ENCODE measurements at places on chromosomes 7 and 10.
A peak's percentile ranks its signal among the peaks of the same experiment; 100 is the strongest.

DNA sequence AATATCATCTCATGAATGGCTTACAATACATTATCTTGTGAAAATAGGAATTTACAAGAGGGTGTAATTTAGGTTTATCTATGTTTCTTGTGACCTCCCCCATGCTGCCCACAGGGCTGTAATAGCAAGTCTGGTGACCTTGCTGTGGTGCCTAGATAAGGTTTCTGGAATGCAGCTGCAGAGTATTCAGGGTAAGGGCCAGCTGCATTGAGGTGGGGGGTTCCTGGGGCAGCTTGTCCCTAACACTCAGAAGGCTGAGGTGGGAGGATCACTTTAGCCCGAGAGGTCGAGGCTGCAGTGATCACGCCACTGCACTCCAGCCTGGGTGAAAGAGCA lies 5.3 kb upstream of the DHTKD1 start:
- DNase-seq = no peak

DNA sequence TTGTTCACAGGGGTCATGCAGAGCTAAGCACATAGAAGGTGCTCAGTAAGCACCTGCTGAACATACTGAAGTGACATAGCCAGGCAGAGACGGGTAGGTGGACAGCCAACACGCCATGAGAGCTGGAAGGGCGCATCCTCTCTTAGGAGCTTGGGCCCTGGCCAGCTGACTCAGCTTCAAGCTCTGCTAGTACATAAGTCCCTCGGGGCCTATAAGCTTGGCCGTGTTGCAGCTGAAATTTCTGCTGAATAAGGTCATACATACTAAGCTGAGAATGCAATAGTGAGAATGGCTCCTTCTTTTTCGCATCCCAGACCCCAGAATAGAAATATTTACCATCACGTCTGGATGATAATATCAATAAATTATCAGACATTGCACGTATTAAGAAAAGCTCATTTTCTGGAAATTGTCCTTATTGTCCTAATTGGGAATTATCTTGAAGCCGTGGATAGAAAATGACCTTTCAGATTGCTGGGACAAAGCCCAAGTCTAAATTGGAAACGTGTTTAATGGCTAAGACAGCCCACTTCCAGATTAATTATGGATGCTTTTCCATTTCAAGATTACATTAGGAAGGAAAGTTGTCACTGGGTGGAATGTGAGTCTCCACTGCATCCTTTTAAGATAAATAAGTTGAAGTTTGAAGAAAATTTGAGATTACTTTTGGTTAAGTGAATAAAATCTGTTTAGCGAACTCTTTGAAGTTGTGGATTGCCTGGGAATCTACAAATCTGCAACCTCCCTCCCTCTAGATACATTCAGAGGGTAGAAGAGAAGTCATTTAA lies 287.1 kb upstream of the C7orf33 start:
- DNase-seq = no peak

GRCh38 chr7:156612930-156613329 lies 27.6 kb upstream of the RNF32 start:
- DNase-seq = peak; percentile 75

DNA sequence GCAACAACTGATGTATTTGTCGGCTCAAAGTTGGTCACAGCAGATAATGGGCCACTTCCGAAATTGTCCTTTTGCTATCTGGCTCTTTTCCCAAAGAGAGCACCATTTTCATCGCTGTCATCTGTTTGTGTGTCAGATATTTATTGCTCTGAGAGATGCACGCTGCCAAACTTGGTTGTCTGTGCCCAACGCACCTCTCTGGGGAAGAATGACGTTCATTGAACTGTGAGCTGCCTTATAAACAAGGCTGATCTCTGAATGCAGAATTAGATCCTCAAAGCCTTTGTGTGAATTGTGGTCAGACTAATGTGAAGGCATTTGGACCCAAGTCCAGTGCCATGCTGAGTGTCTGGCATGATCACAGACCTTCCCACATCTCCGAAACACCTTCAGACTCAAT lies 174.7 kb upstream of the LYZL1 start:
- no peak for DNase-seq

GRCh38 chr7:55223023-55223422 lies 142.1 kb upstream of the LANCL2 start:
- DNase-seq = no peak

DNA sequence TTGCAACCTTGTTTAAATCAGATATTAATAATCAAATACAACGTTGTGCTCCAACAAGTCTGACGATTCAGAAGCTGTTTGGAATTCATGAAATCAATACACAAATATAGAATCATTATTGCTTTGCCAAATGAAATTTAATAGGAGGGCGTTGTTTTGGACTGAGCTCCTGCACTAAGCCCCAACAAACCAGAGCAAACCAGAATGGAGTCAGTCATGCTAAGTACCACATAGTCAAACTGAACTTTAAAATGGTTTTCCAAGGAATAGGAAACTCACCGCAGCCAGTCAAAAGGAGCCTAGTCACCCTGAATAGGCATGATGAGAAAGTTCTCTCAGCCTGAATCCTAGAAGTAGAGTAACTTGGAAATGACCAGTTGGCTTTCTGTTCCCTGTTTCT lies 53.7 kb downstream of the HACD1 start:
- DNase-seq = no peak

- DNase-seq = no peak
These were observed 57.8 kb downstream of the TBXAS1 start for GRCh38 chr7:139886899-139887298.

DNA sequence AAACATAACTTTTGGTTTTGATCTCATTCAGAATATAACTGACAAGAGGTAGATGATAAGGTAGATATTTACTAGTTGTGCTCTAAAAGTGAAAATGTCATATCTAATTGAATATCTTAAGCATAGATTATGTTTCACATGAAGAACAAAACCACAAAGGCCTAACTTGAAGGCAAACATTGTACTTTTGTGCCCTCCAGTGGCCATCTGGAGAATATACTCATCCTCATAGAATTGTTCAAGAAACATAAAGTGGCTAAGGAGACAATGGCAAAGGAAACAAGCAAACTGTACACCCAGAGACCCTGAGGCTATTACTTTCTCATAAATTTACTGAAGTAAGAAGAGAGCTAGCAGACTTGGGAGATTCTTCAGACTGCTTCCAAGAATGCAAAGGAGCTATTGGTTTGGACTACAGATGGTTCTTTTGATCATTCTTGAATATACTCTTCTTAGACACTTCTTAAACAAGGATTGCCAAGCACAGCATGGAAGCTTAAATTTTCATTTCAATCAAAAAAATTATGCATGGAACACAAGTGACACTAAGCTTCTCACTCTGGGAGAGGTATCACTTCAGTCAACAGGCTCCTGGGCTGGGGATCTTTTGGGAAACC lies 98.2 kb upstream of the DKK1 start:
- no peak for DNase-seq

GRCh38 chr7:116932566-116932965 lies 20.7 kb upstream of the ST7 start:
- no peak for DNase-seq

- DNase-seq = no peak
These were observed 359.1 kb downstream of the CRPPA start for GRCh38 chr7:16062269-16062668.

DNA sequence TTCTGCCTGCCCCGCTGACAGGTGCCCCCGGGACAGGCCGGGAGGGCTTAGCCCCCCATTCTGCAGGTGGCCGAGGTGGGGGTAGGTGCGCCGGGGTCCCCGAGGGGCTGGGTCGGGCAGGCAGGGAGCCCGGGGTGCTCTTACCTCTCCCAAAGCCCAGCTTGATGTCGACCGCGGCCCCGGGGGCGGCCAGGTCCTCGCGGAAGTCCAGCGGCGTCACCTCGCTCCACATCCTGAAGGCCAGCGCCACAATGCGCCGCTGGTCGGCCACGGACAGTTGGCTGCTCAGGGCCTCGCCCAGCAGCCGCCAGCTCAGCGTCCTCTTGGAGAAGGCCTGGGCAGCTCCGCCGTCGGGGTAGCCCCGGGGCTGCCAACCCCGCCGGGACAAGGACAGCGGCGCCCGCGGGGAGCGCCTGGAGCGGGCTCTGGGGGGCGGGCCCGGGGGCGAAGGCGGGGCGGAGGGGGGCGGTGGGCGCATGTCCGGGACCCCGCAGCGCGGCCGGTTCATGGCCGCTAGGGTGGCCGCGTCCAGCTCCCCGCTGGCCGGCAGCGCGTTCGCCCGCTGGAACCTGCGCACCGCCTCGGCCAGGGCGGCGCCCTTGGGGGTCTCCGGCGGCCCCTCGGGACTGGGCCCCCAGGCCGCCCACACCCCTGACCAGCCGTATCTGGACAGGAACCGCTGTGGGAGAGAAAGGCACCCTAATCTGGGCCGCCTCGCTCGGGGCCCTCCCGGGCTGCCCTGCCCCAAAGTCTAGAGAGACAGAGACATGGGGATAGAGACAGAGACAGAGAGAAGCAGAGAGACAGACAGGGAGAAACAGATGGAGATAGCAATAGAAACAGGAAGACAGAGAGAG lies 1.7 kb downstream of the MMP21 start:
- no peak for DNase-seq

- no peak for DNase-seq
These were observed 272.8 kb upstream of the MKI67 start for GRCh38 chr10:128398999-128399398.

DNA sequence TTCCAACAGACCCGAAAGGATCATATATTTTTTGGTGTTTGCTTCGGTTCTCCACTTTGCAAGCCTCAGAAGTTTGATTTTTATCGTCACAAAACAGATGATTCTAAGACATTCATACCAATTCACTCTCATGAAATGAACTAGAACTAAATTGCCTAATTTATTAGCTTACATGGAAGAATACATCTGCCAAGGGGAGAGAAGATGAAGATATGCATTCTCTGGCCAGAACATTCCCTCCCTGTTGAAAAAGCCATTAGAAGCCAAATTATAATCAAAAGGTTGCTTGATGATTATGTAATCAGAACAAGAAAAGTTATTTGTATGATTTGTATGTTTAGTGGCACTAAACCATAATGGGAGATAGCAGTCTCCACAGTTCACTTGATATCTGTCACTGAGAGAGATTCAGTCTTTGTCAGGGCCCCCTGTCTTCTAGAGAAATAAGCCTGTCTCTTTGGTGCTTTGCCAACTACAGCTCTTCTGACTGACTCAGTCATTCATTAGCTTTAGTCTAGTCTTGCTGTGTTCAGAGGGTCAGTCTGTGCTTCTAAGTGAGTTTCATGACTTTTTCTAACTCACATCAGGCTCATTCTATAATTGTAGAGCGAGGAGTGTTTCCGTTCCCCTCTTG lies 95.3 kb upstream of the GNAI1 start:
- no peak for DNase-seq

DNA sequence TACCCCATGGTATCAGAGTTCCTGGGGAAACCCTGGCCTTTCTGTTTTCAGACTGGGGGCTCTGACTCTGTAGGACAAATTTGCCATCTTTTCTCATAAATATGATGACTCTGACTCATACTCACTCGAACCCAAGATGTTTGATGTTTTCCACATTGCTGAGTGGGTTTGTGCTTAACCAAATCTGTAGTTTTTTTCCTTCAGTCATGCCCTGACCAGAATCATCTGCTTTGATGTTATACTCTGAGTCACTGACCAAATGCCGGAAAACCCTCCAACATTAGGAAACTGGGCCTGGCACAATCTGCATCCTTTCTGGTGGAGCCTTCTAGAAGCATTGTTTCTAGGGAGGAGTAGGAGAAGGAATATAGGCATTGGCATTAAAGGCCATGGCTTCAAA lies 118.7 kb downstream of the C10orf105 start:
- no peak for DNase-seq

DNA sequence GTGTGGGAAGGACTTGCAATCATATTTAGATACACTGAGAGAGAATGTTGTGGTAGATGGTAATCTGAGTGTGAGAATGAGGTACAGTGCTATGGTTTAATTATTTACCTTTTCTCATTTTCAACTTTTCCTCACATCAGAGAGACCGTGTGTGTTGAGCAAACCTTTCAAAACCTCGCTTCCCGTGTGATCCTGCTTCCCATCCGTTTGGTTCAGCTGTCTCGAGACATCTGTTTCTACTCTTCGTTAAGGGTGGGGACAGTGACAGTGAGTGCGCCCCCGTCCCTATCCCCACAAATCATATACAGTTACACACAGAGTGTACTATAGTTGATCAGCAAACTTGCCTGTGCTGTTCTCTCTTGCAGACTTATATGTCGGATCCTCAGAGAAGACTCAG lies 33.0 kb upstream of the NOBOX start:
- no peak for DNase-seq

GRCh38 chr7:104795086-104795485 lies 218.9 kb upstream of the KMT2E start:
- DNase-seq = no peak

DNA sequence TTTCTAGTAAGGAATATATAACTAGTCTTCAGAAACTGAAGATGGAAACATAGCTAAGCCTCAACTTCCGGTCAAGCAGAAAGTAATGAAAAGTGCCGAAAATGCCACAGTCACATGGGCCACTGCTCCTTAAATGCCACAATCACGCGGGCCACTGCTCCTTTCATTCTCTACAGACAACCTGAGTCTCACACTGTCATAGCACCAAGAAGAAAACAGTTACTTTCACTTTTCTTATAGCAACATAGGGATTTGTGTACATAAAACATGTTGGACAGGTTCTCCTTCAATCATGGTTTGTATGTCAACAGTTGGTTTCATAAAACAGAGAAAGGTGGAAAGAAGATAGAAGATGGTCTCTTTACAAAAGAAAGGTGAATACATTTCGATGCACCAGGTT lies 48.6 kb upstream of the NOBOX start:
- no peak for DNase-seq
